Stomach (tissue), 19 donors: ENCODE measurements at places on chromosomes 1 and 21. TPM values are rescaled to one million over a fixed set of nuclear protein-coding genes. Genes with fewer than 3 reads are reported as not detected.
A peak's percentile ranks its signal among the peaks of the same experiment; 100 is the strongest.

DNA sequence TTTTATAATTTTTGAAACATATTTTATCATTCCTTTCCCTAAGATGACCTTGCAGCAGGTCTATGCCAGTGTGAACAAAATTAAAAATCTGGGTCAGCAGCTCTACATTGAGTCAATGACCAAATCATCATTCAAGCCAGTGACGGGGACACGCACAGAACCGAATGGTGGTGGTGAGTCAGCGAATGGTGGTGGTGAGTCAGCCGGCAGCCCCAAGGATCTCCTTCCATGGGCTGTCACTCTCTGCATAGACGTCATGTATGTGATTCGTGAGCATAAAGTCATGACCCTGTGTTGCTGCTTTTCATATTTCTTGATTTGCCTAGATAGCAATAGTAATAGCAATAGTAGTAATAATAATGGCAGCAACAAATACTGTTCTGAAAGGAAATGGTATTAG lies 26.3 kb downstream of the PER3 start:
- peaks cover 76% of the 10 kb centered on the region for H3K36me3 ChIP-seq
- no peaks in the 10 kb centered on the region for H3K4me1 ChIP-seq
- no peak overlapping the region for H3K4me3 ChIP-seq
- DNase-seq: no peak
- no peak overlapping the region for H3K27ac ChIP-seq

DNA sequence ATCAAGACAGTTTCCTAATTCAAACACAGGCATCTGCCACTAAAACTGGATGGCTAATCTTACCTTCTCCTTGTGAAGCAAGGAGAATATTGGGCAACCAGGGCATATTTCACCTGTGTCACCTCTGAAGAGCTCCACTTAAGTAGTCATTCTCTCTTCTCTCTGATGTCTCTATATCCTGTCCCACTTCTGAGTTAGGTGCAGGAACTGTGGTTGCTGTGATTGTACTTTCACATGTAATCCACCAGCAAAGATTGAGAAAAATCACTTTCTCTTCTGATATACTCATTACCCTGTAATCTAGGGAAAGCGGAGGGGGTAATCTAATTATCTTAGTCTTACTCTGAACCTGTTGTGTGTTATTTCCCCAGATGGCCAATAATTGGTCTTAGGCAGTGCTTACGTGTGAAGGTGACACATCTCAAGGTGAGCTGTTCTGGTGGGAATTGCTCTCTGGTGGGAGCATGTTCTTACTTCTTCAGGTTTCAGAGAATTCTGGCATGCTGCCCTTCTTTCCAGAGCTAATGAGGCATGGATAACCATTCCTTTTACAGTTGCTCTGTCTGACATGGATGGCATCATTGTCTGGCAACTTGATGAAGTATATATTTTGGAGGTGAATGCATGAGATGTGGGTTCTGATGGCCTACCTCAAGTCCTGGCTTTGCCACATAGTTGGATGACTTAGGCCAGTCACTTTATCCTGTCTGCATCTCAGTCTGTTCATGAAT lies 12.0 kb downstream of the XCL2 start:
- no peaks in the 10 kb centered on the region for H3K36me3 ChIP-seq
- no peak for DNase-seq
- no peak overlapping the region for H3K27ac ChIP-seq

- no peaks in the 10 kb centered on the region for H3K36me3 ChIP-seq
- DNase-seq: no peak
- no peaks in the 10 kb centered on the region for H3K27me3 ChIP-seq
Measured at GRCh38 chr21:16285605-16286126, 555.9 kb downstream of the USP25 start.

DNA sequence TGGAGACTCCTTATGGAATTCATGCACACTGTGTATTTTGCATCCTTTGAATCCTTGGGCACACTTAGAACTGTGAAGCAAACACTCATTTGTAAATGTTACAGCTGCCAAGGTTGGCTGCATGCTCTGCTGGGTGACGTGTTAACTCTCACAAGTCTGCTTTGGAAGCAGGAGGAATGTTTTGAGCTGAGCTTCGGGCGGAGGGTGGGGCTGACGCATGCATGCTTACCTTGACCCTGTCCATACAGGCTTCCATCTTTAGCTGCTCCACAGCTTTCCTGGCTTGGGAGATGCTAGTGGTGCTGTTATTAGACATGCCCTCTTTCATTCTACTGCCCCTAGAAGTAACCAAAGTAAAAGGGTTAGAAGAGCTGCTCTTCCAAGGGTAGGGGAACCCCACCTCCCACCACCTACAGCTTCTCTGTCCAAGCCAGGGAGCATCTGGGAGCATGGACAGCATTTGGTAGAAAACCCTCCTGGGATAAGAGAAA lies 66.0 kb downstream of the GNG4 start:
- no peak for DNase-seq
- no peaks in the 10 kb centered on the region for H3K4me1 ChIP-seq

DNA sequence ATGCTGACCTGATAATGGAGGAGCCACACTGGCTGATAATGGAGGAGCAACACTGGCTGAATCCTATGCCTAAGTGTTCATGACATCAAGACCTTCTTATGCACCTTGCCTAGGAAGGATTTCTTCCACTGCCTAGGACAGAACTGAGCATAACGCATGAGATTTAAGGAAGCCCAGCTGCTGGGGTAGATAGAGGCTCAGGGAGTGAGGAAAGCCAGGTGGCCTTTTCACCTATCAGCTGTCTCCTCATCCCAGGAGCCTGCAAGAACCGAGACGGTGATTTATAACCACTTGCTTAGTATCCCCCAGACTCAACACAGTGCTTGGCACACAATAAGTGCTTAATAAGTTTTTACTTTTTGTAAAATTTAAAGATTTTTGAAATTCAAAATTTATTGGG lies 7.4 kb upstream of the CTBS start:
- no peaks in the 10 kb centered on the region for H3K36me3 ChIP-seq
- H3K27ac ChIP-seq: no peak overlapping the region
- no peak for DNase-seq
- no peaks in the 10 kb centered on the region for H3K4me1 ChIP-seq

DNA sequence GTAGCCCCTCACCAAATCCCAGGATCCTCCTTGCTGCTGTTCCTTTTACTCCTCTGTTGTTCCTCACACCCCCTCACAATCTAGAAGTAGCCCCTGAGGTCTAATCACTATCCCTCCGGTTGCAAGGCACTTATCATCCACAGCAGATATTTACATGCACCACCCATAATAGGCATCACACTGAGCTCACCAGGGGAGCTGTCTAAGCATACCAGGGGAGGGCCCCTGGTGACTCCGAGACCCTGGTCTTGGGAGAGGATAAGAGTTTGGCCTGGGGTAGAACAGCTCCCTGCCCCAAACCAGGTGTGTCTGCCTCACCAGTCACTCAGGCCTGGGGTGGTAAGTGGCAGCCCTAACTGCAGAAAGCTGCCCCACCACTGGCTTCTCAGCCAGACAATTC lies 37.3 kb upstream of the ZC3H12A start:
- H3K27me3 ChIP-seq: peaks cover 6% of the 10 kb centered on the region
- no peak overlapping the region for H3K27ac ChIP-seq
- no peaks in the 10 kb centered on the region for H3K36me3 ChIP-seq
- H3K4me1 ChIP-seq: no peaks in the 10 kb centered on the region

DNA sequence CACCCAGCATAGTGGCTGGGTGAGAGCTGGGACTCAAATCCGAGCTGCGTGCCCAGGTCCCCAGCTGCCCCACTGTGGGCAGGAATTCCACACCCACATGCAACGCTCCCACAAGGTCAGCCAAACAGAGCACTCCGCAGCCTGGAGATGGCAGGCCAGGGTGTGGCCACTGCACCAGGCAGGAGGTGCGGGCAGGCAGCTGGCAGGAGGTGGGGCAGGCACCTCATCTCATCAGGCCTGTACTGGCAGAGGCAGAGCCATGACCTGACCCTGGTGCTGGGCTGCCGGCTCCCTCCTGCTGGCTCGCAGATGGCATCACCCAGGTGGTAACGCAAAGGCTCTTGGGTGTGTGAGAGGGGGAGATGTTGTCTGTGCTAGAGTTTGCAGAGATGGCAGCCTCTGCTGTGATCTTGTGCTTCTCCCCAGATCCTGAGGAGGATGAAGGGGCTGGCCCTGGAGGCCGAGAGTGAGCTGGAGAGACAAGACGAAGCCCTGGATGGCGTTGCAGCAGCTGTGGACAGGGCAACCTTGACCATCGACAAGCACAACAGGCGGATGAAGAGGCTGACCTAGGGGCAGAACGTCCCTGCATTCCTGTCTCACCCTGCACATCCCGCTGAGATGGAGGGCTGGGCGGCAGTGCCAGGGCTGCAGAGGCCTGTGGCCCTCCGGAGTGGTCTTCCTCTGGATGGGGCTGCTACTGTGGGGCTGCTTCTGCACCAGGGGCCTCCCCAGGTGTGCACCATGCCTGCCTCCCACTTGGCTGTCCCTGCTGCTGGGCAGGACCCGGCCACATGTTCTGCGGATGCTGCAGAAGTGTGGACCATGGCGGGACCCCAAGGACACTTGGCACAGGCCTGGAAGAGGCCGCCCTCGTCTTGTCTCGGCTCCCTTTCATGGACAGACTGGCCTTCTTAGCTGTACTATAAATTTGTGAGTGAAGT lies 35.1 kb upstream of the PRSS38 start:
- no peak for DNase-seq
- peaks cover 44% of the 10 kb centered on the region for H3K36me3 ChIP-seq
- no peak overlapping the region for H3K4me3 ChIP-seq
- H3K4me1 ChIP-seq: no peaks in the 10 kb centered on the region

GRCh38 chr1:212124690-212125582 lies 89.4 kb downstream of the DTL start:
- H3K27ac ChIP-seq: no peak overlapping the region
- H3K4me1 ChIP-seq: peaks cover 21% of the 10 kb centered on the region
- no peaks in the 10 kb centered on the region for H3K27me3 ChIP-seq
- H3K4me3 ChIP-seq: no peak overlapping the region

DNA sequence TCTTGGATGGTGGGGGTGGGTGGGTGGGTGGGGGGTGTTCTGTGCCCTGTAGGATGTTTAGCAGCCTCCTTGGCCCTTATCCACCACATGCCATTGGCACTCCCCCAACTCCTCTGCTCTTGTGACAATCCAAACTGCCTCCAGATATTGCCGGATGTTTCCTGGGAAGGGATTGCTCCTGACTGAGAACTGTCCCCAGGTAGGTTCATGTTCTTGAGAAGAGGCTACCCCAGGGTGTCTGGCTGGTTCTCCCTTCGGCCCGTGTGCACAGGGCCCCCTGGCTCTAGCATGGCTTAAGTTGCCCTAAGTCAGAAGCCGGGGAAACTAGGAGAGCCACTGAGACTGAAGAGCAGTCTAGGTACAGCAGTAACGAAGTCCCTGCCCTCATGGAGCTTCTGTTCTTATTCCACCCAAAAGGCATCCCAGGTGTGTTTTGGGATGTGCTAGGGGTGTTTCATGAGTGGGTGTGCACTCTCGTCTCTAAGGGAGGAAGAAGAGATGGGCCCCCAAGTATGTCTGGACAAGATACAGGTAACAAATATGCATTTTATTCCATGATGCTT lies 19.8 kb upstream of the THRAP3 start:
- H3K27ac ChIP-seq: no peak overlapping the region
- H3K4me3 ChIP-seq: no peak overlapping the region
- peak; percentile 53 for DNase-seq
- H3K36me3 ChIP-seq: no peaks in the 10 kb centered on the region

DNA sequence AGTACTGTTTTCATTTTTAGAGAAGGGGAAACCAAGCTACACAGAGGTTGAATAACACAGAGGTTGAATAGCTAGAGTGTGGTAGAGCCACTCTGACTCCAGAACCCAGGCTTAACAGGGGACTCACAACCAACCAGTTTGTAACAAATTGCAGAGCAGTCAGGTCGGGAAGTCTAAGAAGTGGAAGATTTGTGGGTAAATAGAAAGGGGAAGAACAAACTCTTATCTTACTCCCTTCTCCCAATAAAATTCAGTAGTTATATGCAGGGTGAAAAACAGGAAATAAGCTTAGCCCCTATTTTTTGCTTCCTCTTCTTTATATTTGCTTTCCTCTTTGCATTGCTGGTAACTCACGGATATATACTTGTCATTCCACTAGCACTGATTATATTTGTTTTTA lies 23.2 kb downstream of the CDC42 start:
- DNase-seq: no peak
- H3K4me1 ChIP-seq: peaks cover 98% of the 10 kb centered on the region
- peak overlapping the region; percentile 4 for H3K4me3 ChIP-seq
- H3K27me3 ChIP-seq: no peaks in the 10 kb centered on the region

DNA sequence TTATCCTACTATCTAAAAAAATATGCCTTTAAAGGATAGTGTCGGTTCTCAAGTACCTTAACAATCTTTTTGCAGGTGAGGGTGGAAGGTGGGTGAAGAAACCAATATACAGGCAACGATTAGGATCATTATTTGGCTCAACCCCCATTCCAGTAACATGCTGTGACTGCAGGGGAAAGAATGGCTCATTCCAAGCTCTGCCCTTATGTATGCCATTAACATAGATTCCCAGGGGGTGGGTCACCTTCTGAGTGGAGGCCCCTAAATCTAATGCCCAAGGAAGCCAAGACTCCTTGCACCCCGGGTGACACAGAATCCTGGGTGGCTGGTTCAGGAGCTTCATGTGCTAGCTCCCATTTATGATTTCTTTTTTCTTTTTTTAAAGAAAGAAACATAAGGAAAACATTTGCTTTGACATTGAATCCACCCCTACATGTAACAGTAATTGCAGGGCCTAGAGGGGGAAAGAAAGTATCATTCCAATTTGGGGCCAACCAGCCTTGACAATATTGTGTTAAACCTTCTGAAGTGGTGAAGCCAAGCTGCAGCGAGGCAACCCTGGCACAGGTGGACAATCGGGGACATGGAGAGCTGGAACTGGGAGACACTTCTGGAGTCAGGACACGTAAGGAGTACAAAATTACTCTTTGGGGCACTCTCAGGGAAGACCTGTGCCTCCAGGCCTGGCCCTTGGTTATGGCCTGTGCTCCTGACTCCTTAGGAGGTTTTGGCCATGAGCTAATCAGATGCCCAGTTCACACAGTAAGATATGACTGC lies 200.3 kb downstream of the PBX1 start:
- no peaks in the 10 kb centered on the region for H3K36me3 ChIP-seq
- H3K27ac ChIP-seq: peak overlapping the region; percentile 65
- no peak for DNase-seq
- no peaks in the 10 kb centered on the region for H3K27me3 ChIP-seq
- H3K4me3 ChIP-seq: no peak overlapping the region

GRCh38 chr1:184686540-184686939 lies 68.1 kb downstream of the EDEM3 start:
- no peak for DNase-seq
- H3K27me3 ChIP-seq: no peaks in the 10 kb centered on the region
- H3K4me3 ChIP-seq: no peak overlapping the region
- H3K36me3 ChIP-seq: peaks cover 6% of the 10 kb centered on the region
- no peak overlapping the region for H3K27ac ChIP-seq

The TFF3 gene
- 49.6 TPM for total RNA-seq

The TSPAN2 gene
- 19.3 TPM for total RNA-seq

The FCMR gene
- 4.5 TPM for total RNA-seq

The LCK gene
- total RNA-seq: 2.7 TPM

The ZNF670 gene
- total RNA-seq: 2.6 TPM

The REN gene
- not detected for total RNA-seq
